ENCODE measurements at places on chromosomes 7 and 10.

DNA sequence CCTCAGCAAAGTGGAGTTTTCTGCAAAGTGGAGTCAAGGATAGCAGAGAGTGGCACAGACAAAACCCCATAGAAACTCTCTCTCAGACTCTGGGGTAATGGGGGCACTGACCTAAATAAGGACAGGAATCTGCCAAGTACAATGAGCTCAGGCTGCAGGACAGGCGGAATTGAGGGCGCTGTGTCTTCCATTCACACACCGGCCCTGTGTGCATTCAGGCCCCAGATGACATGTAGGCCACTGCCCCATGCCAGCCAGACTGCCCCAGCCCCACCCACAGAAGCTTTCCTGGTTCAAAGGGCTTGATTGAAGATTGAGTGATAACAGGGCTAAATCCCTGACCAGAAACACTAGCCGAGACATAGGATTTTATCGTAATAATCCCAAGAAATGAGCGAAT is 52.7 kb downstream of the EEPD1 start:
- DNase-seq = no peak

DNA sequence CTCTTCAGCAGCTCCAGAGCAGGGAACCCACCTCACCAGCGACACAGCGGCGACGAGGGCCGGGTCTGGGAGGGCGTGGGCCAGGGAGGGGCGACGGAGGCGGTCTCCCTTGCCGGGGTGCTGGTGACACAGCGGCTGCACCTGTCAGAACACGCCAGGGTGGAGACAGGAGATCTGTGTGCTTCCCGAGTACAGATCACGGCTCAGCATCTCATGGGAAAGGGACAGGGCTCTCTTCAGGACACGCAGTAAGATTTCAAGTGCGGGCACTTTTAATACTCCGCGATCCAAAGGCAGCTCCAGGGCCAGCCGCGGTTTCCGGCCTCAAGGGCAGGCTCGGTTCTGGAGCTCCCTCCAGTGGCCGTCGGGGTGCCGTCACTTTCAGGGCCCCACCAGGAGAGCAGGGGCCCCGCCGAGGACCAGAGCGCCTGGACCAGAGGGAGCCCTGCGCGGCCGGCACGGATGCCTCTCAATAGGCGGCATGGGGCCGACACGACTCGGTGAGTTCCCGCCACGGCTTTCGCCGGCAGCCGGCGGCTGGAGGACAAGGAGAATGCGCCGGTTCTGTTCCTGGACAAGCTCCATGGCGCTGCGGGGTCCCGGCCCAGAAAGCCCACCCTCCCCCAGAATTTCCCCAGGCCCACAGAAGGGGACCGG is 21.4 kb downstream of the GPR146 start:
- peak; percentile 64 for DNase-seq

GRCh38 chr7:146701166-146701565 is 584.6 kb downstream of the CNTNAP2 start:
- DNase-seq = no peak

DNA sequence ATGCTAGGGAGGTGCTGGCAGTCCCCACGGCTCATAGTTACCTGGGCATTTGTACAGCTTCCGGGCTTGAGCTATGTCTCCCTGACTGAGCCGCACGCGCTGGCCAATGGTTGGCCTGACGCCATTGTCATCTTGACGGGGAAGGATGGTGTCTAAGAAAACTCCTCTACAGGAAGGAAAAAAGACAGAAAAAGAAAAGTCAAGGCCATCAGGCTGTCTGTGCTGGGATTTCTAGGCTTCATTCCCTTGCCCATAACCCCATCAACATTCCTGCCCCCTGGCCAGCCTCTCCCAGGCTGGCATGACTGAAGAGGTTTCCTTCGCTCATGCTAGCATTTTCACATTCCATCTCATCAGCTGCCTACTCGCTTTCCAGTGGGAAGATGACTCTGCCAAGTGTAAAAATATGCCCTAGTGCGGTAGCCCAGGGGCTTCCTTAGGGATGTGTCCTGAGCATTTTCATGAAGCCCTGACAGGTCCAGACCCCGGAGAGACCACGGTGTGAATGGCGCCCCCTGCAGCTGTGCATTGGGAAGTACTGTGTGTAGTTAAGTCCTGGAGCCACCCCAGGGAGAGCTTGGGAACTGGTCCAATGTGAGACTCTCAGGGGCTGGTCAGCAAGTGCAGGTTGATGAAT is 54.5 kb upstream of the OPALIN start:
- DNase-seq = no peak

GRCh38 chr7:156560075-156560474 is 80.5 kb upstream of the RNF32 start:
- no peak for DNase-seq

GRCh38 chr7:18895456-18895855 is 222.0 kb downstream of the TWIST1 start:
- no peak for DNase-seq

DNA sequence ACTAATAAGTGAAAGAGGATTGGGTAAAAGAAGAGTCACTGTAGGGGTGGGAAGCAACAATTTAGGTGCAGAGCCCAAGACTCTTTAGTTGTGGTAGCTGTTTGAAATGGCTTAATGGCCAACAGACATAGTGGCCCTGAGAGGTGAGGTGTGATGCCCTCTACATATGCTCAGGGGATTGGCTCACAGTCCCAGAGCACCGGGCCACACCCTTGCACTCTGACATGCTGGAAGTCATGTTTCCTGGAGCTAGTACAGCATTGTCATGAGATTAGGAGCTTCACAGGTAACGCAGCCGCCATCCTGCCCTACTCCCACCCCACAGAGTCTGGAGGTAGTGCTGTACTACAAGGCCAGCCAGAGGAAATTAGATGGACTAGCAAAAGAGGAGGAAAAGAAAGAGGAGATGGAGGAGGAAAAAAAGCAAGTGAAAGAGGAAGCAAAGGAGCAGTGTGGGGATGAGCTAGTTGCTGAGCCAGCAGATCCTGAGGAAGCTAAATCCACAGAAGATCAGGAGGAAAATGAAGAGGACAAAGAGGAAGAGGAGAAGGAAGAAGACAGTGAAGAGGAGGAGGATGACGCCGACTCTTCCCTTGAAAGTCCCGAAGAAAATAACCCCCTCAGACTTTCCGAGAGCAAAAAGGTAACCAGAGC is 14.8 kb upstream of the FLNC start:
- DNase-seq = no peak

- no peak for DNase-seq
Observed at GRCh38 chr7:120842121-120842621, 15.8 kb downstream of the TSPAN12 start.

DNA sequence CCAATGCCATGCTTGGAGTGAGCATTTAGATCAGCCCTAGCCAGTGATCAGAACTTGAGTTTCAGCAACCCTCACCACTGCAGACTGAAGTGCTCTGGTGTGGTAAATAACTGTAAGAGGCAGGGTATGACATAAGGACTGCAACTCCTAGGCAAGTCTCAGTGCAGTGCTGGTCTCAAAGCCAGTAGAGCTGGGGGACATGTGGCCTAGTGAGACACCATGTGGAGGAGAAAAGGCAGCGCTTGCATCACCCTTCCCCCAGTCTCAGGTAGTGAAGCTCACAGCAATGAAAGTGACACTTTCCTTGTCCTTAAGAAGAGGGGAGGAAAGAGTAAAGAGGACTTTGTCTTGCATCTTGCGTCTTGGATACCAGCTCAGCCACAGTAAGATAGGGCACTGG is 386.8 kb upstream of the POT1 start:
- DNase-seq = no peak

DNA sequence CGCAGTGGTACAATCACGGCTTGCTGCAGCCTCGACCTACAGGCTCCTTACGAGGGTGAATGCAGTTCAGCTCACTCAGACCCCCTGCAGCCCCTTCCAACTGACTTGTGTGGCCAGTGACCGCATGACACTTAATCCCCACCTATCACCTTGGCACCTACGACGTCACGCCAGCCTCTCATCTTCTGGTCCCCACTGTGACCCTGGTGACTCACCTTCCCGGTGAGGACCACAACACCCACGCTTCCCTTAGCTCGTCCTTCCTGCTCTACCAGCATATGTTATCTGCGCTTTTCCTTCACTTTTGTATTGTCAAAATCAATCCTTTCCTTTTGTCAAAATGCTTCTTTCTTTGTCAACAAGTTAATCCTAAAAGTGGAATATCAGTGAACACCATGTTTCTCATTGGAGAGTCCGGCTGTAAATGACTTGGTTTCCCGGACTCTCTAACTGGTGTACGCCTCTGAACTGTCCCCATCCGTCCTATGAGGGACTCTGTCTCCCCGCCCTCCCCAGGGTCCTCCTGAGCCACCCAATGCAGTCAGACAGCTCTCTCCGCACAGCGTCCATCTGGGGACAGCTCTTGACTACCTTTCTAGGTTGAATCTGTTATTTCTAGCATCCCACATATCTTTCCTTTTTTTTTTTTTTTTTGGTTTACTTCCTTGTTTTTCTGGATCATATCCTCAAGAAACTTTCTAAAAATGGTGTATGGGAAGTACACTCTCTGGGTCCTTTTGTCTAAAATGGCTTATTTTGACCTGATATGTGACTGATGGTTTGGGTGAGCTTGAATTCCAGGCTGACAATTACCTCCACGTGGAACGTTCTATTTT is 37.3 kb downstream of the CFAP46 start:
- no peak for DNase-seq

- DNase-seq = no peak
Observed at GRCh38 chr10:3828404-3829155, 43.6 kb upstream of the KLF6 start.

DNA sequence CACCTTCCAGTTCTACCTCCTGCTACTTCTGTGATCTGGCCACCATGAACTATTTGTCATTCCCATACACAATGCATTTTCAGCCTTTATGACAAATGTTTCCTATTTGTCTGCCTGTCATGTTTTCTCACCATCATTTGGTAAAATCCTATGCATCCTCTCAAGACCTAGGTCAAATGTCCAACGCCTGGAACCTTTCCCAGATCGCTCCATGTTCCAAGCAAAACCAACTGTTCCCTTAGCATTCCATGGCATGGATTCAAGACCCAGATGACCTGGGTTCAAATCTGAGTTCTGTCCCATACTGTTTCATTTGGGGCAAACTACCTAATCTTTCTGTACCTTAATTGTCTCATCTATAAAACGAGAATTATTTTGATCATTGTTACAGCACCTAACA is 98.9 kb downstream of the USP6NL start:
- no peak for DNase-seq

DNA sequence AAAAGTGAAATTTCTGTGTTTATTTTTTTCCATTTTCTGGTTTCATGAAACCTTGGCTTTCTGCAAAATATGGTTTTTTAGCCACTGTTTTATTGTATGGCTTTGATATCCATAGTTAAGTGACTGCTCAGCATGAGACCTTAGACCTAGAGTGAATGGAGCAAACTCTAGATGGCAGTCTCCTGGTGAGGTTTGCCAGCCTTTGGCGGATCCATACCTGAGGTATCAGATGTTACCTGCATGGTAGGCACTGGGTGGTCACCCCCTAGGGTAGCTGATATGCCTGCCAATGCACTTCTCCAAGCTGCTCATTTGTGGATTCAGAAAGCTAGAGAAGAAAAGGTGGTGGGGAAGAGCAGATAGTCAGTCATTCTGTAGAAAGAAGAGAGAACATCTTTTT is 17.4 kb upstream of the FZD8 start:
- no peak for DNase-seq

- DNase-seq = no peak
Observed at GRCh38 chr10:5458425-5458824, 40.9 kb downstream of the CALML5 start.

All from activated T-helper 1 cell treated with anti-CD3 and anti-CD28 coated beads, Interleukin-2, amount 50 U/mL, for 16 hours (primary cell).